Activated T-helper 1 cell treated with anti-CD3 and anti-CD28 coated beads, Interleukin-2, amount 50 U/mL, for 16 hours (primary cell): ENCODE measurements at places on chromosomes 7 and 10.

DNA sequence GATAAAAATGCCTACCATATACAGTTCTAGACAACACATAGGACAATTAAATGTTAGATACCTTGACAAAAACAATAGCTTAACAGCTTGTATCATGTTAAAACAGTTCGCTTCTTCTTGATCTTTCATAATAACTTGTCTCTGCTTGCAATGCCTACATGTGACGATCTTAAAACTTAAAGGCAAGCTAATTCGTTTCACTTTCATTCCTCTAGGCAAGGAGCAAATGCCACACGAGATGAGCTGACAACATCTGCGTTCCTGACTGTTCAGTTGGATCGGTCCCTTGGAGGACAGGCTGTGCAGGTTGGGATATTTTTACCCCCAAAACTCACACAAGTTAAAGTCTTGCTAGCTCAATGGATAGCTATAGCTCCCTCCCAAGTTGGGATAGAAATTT, 51.6 kb upstream of the ARL4A start:
- DNase-seq, result no peak

- DNase-seq, result no peak
These were observed 17.8 kb downstream of the ESYT2 start for GRCh38 chr7:158811461-158811860.

DNA sequence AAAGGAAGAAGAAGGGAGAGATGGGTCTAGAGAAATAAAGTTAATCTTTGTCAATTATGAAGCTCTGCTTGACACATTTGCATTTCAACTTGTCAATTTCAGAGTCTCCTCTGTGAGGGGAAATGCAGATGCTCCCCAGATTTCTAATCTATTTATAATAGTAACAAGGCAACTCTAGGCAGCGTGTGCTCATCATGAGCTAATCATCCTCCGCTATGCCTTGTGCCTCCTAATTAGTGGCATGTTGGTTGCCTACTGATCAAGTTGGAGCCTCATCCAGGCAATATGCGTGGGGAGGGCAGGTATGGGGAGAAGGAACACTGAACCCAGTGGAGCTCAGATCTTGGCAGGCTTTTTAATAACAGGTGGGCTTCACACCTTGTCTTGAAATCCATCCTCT, 628.6 kb downstream of the SORCS3 start:
- no peak for DNase-seq

DNA sequence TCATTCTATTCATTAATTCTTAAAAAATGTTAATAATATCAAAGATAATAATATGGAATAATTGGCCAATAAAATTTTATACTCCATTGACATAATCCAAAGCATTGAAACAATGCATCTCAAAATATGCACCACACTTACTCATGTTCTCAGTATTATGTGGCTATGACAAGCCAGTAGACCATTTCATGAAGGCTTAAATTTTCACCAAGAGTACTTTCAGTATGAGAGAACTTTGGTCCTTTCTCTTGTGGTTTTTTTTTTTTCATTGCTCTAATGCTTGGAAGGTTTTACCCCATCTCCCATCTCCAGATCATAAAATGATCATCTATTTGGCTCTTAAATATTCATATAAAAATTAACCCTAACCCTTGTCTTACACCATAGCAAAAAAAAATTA, 45.5 kb upstream of the TMEM140 start:
- DNase-seq, result no peak
